ENCODE measurements at places on chromosomes 13 and 19.
A peak's percentile ranks its signal among the peaks of the same experiment; 100 is the strongest.

DNA sequence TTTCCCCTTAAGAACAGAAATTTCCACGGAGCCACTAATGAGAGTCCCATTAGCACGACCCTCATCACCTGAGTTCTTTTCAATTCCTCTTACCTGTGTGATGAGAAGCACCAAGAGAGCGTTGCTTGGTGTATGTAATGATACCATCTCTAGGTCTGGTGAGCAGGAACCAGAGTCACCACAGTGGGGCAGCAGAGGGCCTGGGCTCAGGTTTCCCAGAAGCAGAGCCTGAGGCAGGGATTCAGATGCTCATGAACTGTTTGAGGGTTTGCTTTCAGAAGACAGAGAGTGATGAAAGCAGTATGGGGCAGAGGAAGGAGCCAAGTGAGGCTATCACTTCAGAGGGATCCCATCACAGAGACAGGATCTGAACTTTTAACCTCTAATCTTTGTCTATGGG is 3.1 kb upstream of the PTPRH start:
- no peak for DNase-seq

GRCh38 chr13:41720839-41721561 is 239.9 kb downstream of the VWA8 start:
- no peak for DNase-seq

DNA sequence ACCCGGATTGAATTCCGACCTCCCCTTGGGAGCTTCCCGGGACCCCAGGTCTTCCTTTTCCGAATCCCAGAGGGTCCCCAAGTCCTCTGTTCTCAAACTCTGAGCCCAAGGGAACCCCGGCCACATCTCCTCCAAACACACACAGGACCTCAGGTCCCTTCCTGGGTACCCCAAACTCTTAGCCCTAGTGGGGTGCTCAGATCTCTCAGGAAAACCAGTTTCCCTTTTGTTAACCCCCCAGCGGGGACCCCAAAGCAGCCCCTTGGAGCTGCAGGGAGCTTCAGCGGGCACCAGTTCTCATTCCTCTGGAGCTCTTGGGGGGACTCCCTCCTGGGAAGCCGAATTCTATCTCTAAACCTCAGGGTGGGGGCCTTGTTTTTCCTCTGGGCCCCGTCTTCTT is 774 bp downstream of the CACNG6 start:
- DNase-seq = no peak

DNA sequence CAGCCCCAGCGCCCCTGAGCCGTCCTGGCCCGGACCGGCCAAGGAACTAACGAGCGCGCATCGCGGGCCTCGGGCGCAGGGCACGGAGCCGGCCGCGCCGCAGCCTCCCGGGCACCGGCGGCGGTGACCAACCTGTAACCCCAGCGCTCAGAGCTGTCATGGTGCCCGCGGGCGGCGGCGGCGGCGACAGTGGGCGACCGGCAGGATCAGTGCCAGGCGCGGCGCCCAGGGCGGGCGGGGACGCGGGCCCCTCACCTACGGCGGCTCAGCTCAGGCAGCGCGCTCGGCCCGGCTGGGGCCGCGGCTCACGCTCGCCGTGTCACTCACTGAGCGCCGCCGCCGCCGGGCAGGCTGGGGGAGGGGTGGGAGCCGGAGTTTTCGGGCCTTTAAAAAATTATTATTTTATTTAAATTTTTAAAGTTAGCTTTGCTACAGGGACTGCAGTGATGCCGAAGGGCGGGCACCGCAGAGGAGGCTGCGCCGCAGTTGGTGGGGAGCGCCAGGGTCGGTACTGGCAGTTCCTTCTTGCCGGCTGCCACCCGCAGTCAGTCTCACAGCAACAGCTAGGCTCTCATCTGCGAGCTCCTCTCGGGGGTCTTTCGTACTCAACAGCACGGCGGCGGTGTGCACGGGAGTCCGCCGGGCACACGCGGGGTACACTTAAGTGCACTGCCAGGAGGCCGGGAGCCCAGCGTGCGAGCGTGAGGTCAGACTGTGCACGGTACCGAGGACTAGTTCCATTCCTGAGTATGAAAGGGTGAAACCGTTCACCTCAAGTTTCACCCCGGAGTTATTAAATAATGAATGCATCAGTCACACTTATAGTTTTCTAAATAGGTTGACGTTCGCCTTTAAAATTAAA is at the start of gene NALCN:
Gene NALCN, minus strand, starts transcription at position 328 of the 862 bp plus-strand sequence. CDS start 17,382 bp downstream, outside the sequence.
- peak; percentile 34 for DNase-seq

- DNase-seq = no peak
Measured at GRCh38 chr13:25652764-25653163, 281.0 kb downstream of the ATP8A2 start.

GRCh38 chr19:54207983-54208783 is 7.5 kb downstream of the RPS9 start:
- no peak for DNase-seq

- no peak for DNase-seq
Measured at GRCh38 chr19:18503337-18503970, 18.4 kb downstream of the ELL start.

DNA sequence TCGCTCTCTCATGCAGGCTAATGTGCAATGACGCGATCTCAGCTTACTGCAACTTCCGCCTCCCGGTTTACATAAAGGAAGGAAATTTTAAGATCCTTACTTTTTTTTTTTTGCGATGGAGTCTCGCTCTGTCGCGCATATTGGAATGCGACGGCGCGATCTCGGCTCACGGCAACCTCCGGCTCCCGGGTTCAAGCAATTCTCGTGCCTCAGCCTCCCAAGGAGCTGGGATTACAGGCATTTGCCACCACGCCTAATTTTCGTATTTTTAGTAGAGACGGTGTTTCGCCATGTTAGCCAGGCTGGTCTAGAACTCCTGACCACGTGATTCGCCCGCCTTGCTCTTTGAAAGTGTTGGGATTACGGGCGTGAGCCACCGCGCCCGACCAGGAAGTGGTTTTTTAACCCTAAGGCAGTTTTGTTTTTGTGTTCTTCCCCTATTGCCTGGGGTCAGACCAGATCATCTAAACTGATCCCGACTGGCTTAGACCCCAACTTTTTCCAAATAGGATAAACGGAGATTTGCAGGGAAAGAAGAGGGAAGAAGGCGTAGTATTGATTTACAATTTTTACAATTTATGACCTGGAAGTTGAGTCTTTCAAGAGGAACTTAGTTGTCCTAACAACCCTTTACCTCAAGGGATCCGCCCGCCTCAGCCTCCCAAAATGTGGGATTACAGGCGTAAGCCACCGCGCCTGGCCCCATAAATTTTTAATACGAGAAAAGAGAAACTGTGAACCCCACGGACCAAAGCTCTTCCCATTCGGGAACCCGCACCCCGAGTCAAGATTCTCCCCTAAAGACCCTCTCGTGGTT is 142.0 kb downstream of the ZNF737 start:
- peak; percentile 34 for DNase-seq

DNA sequence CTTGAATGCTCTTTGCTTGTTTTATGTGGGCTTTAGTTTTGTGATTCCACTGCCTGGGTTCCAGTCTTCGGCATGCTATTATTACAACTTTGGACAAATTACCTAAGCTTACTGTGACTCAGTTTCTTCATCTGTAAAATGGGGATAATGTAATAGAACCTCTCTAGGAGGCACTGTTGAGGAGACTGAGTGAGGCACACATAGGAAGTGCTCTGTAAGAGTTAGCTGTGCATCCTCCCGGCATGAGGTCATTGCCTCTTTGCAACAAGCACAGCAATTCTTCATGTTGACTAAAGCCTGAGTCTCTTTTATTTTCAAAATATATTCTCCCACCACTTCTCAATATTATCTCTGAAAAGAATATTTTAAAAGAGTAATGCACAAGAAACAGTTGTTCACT is 227.4 kb downstream of the DLEU7 start:
- DNase-seq = no peak

GRCh38 chr19:6228551-6229215 is 51.1 kb downstream of the MLLT1 start:
- DNase-seq = no peak

DNA sequence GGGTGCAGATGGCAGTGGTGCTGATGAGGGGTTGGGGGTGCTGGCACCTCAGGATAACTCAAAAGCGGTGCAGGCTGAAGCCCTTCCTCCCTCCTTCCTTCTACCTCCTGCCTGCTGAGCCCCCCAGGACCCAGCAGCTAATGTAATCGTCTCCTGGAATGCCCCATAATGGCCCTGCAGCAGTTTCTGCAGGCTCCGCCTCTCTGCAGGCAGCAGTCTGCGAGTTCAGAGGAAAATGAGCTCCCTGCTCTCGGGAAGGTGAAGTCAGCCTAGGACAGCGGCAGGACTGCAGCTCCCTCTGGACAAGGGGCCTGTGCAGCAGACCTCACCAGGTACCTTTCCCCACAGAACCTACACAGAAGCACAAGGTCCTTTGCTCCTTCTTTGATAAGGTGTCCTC is 130.9 kb downstream of the ZDHHC20 start:
- DNase-seq = no peak

- DNase-seq = peak; percentile 41
Measured at GRCh38 chr13:32911506-32911905, 104.7 kb upstream of the KL start.

GRCh38 chr19:35407619-35408018 is 36.8 kb downstream of the GPR42 start:
- DNase-seq = no peak

- no peak for DNase-seq
Measured at GRCh38 chr19:5113633-5114586, 145.0 kb downstream of the KDM4B start.

- no peak for DNase-seq
Measured at GRCh38 chr19:1849132-1849474, 820 bp upstream of the REXO1 start.

- DNase-seq = no peak
Measured at GRCh38 chr19:10113964-10114650, 2.6 kb downstream of the P2RY11 start.

DNA sequence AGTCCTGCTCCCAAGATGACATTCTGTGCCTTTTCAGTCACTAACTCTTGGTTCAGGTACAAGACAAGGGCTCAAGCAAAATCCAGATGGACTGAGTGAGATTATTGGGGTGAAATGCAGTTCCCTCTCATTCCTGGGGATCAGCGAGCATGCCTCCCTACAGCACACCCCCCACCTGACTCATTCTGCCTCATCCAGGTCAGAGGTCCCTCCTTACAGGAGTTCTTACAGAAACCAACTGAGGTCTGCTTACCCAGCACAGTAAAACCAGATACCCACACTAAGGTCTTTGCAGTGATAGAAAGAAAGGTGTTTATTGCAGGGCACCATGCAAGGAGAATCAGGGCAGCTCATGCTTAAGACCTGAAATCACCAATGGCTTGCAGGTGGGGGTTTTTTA is 21.6 kb upstream of the MRI1 start:
- DNase-seq = no peak

GRCh38 chr13:25645681-25646080 is 273.9 kb downstream of the ATP8A2 start:
- DNase-seq = no peak

- DNase-seq = no peak
Measured at GRCh38 chr13:22126433-22127021, 455.7 kb downstream of the FGF9 start.

GRCh38 chr19:23294141-23294540 is 43.9 kb upstream of the ZNF724 start:
- no peak for DNase-seq

- DNase-seq = no peak
Measured at GRCh38 chr13:97280478-97280877, 58.3 kb downstream of the MBNL2 start.

DNA sequence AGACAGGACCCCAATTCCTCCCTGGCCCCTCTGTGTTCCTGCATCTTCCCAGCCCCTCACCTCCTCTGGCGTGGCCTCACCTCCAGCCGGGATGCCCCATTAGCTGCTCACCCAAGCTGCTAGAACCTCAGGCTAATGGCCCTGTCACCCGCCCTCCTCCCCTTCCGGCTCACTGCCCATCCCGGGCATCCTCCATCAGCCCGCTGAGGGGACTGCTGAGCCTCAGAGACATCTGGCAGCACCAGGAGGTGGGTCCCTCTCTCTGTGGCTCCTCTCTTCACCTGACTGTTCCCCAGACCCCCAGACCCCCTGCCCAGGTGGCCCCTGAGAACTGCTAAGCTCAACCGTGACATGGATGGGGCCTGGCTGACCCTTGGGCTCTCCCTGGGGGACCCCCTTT is 2.9 kb downstream of the FFAR1 start:
- no peak for DNase-seq

DNA sequence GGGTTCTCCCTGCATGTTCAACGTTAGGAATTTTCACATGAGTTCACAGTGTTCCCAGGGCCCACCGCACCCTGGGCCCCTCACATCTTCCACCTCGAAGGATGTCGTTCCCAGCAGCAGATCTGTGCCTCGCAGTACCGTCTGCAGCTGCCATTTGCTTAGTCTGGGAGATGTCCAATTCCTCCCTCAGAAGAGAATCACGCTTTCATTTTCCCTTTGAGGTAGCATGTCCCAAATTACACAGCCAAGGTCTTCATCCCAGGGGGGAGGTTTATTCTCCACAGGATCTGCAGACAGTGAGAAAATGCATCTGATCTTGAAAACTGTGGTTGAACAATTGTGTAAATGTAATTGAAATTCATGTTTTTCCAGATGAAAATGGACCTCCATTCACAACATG is 150.2 kb downstream of the DCT start:
- DNase-seq = no peak

GRCh38 chr13:33099860-33100259 is 83.6 kb downstream of the KL start:
- DNase-seq = no peak

DNA sequence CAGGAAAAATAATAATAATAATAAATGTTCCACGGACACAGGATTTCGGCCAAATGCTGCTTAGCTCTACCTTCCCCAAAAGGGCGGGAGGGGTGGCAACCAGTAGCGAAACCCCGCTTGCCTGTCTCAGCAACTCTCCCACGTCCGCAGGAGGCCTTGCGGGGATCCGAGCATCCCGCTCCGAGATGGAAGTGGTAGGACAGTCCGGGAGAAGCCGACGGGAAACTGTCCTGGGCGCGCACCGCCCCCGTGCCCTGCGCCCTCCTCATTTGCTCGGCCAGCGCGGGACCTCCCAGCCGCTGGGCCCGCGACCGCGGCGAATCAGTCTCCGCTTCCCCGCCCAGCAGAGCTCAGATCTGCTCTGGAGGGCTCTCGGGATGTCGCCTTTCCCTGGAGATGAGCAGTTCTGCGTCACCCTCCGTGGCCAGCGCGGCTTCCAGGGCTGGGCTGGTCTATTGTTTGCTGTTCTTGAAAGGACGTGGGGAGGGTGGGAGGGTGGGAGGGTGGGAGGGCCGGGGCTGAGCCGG is 48.9 kb upstream of the PABPC3 start:
- DNase-seq = peak; percentile 73

Data from WTC11 (cell line).